Vagina (tissue), 2 donors: ENCODE measurements at places on chromosomes 7 and 10.

GRCh38 chr7:28921822-28922221 lies 36.3 kb downstream of the TRIL start:
- no peak overlapping the region for H3K27ac ChIP-seq
- no peak overlapping the region for H3K4me3 ChIP-seq
- no peaks in the 10 kb centered on the region for H3K4me1 ChIP-seq
- no peaks in the 10 kb centered on the region for H3K27me3 ChIP-seq
- no peaks in the 10 kb centered on the region for H3K36me3 ChIP-seq
- DNase-seq = no peak

- H3K27me3 ChIP-seq = no peaks in the 10 kb centered on the region
- H3K4me1 ChIP-seq = no peaks in the 10 kb centered on the region
- DNase-seq = no peak
- H3K4me3 ChIP-seq = no peak overlapping the region
Measured at GRCh38 chr10:103958996-103959395, 7.9 kb upstream of the SLK start.

- H3K4me1 ChIP-seq = peaks cover 10% of the 10 kb centered on the region
- H3K4me3 ChIP-seq = no peak overlapping the region
- H3K27ac ChIP-seq = no peak overlapping the region
- H3K36me3 ChIP-seq = no peaks in the 10 kb centered on the region
Measured at GRCh38 chr7:29370531-29371314, 176.1 kb downstream of the CHN2 start.

- H3K36me3 ChIP-seq = no peaks in the 10 kb centered on the region
- no peak overlapping the region for H3K27ac ChIP-seq
- no peaks in the 10 kb centered on the region for H3K4me1 ChIP-seq
- H3K27me3 ChIP-seq = no peaks in the 10 kb centered on the region
Measured at GRCh38 chr10:2935647-2936386, 131.5 kb upstream of the PFKP start.

DNA sequence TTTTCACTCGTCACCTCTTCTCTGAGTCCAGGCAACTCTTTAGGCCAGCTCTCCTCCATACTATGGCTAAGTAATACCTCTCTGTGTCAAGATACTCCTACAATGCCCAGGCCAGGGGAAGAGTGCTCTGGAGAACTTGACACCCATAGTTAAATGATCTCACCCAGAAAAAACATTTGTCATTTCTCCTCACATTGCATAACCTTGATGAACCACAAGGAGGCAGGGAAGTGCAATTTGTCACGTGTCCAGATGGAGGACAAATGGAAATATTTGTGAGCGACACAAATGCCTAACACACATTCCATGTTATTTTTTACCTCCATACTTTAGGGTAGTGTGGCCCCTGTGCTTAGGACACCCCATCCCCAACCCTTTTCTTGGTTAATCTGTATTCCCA lies 78.3 kb downstream of the HTR7 start:
- no peak overlapping the region for H3K4me3 ChIP-seq
- no peak for DNase-seq
- no peaks in the 10 kb centered on the region for H3K36me3 ChIP-seq
